ENCODE measurements at places on chromosomes 4 and X. TPM values are rescaled to one million over a fixed set of nuclear protein-coding genes. Genes with fewer than 3 reads are reported as not detected.

The SHOX gene
- not detected for polyA plus RNA-seq

The GIMD1 gene
- not detected for polyA plus RNA-seq

The FRMPD3 gene
- polyA plus RNA-seq, result 0.32 TPM

The ANOS1 gene
- 0.72 TPM for polyA plus RNA-seq

The ADH1C gene
- polyA plus RNA-seq, result not detected

The NSUN7 gene
- polyA plus RNA-seq, result 0.51 TPM

The VCX3B gene
- not detected for polyA plus RNA-seq

The MAOB gene
- polyA plus RNA-seq, result not detected

The NXT2 gene
- 1.0 TPM for polyA plus RNA-seq

The C1QTNF7 gene
- not detected for polyA plus RNA-seq

The CT45A2 gene
- polyA plus RNA-seq, result not detected

The ETDA gene
- polyA plus RNA-seq, result 1.6 TPM

The MSANTD1 gene
- polyA plus RNA-seq, result 12.7 TPM
